ENCODE measurements at places on chromosomes 5 and 9. TPM values are rescaled to one million over a fixed set of nuclear protein-coding genes. Genes with fewer than 3 reads are reported as not detected.
A peak's percentile ranks its signal among the peaks of the same experiment; 100 is the strongest.

DNA sequence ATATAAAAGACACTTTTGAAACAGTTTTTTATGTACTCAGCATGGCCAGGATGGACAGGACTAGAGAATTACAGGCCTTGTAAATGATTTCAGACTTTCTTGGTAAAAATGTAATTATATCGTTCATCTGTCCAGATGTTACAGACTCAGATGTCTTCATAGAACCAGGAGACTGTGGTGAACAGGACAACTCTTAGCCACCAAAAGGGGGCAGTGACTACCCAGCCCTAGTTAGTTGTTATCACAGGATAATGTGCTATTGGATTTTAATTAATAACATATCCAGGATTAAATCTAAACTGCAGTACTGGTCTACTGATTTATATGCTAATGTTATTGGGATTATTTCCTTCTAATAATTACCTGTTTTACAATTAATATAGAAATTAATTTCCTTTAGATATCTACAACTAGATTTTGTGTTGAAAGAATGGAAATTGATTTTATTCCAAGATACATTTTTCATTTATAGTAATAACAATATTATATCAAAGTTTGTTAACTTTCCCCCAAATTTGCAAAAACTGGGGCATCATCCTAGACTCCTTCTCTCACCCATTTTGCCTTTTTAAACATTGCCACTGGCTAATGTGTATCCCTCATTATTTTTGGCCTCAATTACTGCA, 99.4 kb downstream of the MTREX start:
- peaks cover 23% of the 10 kb centered on the region for H3K36me3 ChIP-seq
- H3K27ac ChIP-seq = no peak overlapping the region
- no peaks in the 10 kb centered on the region for H3K4me1 ChIP-seq
- H3K4me3 ChIP-seq = no peak overlapping the region
- no peak for DNase-seq
- no peaks in the 10 kb centered on the region for H3K27me3 ChIP-seq

DNA sequence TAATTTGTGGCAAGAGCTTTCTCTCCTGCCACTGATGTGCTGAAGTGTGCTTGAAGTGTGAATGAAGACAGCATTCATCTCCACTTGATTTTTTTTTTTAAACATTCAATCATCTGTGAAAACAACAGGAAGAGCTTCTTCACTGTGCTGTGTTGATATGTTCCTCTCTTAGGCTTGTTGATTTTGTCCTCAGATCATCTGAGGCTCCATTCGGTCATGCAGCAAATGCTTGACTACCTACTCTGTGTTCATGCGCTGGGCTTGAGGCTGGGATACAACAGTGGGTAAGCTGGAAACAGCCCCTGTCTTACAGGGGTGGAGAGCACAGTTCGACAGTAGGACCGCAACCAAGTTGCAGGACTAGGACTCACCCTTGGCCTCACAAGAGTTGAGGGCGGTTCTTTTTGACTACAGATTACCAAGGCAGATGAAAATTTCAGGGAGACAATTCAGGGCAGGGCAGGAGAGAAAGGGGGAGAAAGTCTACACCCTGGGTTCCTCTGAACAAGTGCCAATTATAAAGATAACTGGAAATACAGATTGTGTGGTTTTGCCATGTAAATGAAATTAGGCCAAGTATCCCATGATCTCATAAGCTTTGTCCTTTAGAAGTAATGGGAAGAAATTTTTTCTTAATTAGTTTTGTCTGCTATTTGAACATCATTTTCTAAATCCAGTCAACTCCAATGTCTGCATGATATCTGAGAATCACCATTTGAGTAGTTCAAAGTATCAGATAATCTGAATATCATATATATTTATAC, 31.0 kb upstream of the F2R start:
- H3K4me1 ChIP-seq = peaks cover 3% of the 10 kb centered on the region
- no peak overlapping the region for H3K4me3 ChIP-seq
- DNase-seq = no peak
- no peaks in the 10 kb centered on the region for H3K36me3 ChIP-seq

- H3K4me3 ChIP-seq = no peak overlapping the region
- no peak for DNase-seq
- H3K27me3 ChIP-seq = no peaks in the 10 kb centered on the region
- no peak overlapping the region for H3K27ac ChIP-seq
Measured at GRCh38 chr5:60382716-60383115, 317.2 kb downstream of the DEPDC1B start.

- H3K27ac ChIP-seq = no peak overlapping the region
- peaks cover 7% of the 10 kb centered on the region for H3K4me1 ChIP-seq
- H3K36me3 ChIP-seq = no peaks in the 10 kb centered on the region
- H3K27me3 ChIP-seq = no peaks in the 10 kb centered on the region
Measured at GRCh38 chr5:172293054-172293744, 9.6 kb upstream of the UBTD2 start.

- no peak overlapping the region for H3K4me3 ChIP-seq
- peaks cover 35% of the 10 kb centered on the region for H3K36me3 ChIP-seq
- no peak for DNase-seq
- H3K27me3 ChIP-seq = no peaks in the 10 kb centered on the region
- H3K4me1 ChIP-seq = no peaks in the 10 kb centered on the region
Measured at GRCh38 chr5:37477426-37477825, 98.3 kb downstream of the WDR70 start.

GRCh38 chr5:116579144-116579543, 4.5 kb upstream of the SEMA6A start:
- peaks cover 27% of the 10 kb centered on the region for H3K4me1 ChIP-seq
- H3K27me3 ChIP-seq = no peaks in the 10 kb centered on the region
- H3K36me3 ChIP-seq = no peaks in the 10 kb centered on the region
- no peak for DNase-seq
- H3K4me3 ChIP-seq = no peak overlapping the region
- H3K27ac ChIP-seq = no peak overlapping the region

CDO1 gene
- total RNA-seq = 3.1 TPM

C9orf50 gene
- not detected for total RNA-seq

DNA sequence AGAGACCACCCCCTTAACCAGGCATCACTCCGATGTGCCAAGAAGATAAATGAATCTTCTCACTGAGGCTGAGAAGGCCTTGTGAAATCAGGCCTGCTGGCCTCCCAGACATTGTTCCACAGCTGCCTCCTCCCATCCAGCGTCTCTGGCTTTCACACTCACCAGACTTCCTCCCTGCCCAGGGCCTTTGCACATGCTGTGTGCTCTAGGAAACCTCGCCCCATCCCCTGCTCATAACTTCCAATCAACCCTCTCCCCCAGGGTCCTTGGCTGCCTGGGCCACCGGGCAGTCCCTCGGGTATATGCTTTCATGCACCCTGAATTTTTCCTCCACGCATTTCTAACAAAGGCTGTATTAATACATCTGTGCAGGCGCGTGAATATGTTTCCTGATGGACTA, 58.4 kb downstream of the DUSP1 start:
- no peaks in the 10 kb centered on the region for H3K27me3 ChIP-seq
- H3K4me1 ChIP-seq = peaks cover 42% of the 10 kb centered on the region
- no peaks in the 10 kb centered on the region for H3K36me3 ChIP-seq

TMEM232 gene
- 1.9 TPM for total RNA-seq

DNA sequence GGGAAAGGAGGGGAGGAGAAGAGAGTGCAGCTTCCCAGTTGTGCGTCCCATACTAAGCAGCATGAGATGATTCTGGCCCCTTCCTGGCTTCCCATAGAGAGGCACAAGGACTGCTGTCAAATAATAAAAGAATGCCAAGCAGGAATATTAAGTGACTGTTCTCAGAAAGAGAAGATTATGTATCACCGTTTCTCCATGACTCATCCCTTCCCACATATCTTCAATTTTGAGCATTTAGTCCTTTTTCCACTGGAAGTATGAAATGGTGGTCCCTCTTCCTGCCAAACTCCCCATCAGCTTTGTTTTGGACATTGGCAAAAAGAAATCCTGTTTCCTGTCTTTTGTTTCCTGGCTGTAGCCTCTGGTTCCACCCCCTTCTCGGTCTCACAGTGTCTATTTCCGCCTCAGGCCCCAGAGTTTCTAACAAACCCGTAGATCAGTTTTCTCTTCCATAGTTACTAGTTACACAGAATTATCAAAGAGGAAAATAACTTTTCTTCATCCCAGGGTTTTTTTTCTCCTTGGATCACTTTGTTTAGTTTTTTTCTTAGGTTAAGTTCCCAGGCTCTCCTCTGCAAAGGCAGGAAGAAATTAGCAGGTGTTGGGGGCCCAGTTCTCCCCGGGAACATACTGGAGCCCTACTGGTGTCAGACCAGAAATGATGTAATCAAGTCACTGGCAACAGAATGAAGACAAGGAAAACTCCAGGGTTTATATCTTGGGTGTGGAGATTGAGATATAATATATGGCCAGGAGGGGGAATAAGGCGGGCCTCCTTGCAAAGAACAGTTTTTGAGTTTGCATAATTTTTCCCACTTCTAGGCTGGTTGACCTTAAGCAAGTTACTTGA, 26.4 kb upstream of the ARHGAP26 start:
- peak overlapping the region; percentile 1 for H3K27ac ChIP-seq
- DNase-seq = no peak
- peaks cover 15% of the 10 kb centered on the region for H3K4me1 ChIP-seq
- no peaks in the 10 kb centered on the region for H3K27me3 ChIP-seq
- H3K4me3 ChIP-seq = no peak overlapping the region
- no peaks in the 10 kb centered on the region for H3K36me3 ChIP-seq

DNA sequence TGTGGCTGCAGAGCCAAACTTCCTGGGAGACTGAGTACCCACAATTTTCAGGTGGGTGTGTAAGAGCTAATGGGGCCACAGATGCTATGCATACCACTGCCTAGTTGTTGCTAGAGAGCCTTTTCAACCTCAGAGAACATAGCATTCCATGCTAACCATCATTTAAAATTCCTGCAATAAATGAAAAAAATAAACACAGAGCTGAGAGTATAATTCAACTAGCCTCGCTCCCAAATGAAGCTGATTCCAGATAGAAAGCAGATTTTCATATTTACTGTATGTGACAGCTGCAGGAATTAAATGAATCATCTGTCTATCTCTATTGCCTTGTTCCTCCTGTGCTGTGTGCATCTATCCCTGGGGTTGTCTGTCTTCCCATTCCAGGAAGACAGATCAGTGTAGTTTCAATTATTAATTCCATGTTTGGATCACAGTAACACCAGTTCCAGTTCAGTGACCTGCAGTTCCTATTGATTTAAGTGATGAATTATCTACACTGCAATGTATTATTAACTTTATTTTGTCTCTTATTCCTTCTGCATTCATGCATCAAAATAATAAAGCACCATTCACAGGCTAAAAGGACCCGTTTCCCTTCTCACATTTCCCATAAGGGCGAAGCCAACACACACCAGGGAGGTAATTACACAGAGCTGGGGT, 324.5 kb downstream of the SLIT3 start:
- H3K27ac ChIP-seq = no peak overlapping the region
- peaks cover 9% of the 10 kb centered on the region for H3K4me1 ChIP-seq

Measured in suprapubic skin (tissue), 4 donors.